ENCODE measurements at places on chromosomes 1 and 21.
A peak's percentile ranks its signal among the peaks of the same experiment; 100 is the strongest.

GRCh38 chr21:43295066-43295958 lies 126.5 kb downstream of the CRYAA start:
- DNase-seq: no peak

GRCh38 chr1:13595411-13595810 lies 11.8 kb downstream of the PDPN start:
- DNase-seq: no peak

DNA sequence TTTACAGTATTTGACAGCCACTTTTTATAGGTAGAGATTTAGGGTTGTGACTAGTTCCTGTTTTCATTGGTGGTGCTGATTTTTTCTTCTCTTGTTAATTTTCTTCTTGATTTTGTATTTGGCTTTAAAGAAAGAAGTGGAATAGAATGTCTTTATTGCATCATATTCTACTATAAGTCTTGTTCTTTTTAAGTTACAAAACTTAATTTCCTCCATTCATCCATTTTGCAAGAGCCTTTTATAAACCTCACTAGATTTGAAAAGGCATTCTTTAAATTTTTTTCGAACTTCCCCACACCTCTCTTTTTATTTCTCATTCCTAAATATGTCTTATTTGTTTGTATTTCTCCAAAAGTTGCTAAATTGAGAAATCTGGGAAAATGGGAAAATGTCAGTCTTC lies 1368.6 kb upstream of the ADGRL4 start:
- DNase-seq: no peak

- no peak for DNase-seq
Measured at GRCh38 chr1:13802782-13803545, 103.0 kb downstream of the PRDM2 start.

DNA sequence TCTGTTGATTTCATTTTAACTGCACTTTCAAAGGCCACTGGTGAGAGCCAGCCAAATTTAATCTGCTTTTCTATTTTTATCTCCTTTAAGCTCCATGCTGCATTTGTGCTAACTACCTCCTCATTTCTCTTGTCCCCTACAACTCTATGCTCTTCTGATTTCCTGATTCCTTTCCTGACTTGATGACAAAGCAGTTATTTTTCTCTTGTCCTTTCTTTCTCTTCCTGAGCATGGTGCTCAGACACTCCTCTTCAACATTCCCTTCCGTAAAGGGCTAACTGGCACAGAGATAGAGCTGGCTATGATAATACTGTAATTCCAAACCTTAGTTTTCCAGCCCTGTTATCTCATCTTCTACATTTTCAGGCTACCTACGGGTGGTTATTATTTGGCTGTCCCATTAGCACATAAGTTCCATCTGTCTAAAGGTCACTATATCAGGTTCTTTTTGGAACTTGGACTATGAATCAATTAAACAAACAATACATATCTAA lies 6.8 kb upstream of the BCAS2 start:
- no peak for DNase-seq

GRCh38 chr1:3905266-3905952 lies 5.3 kb upstream of the C1orf174 start:
- DNase-seq: no peak

DNA sequence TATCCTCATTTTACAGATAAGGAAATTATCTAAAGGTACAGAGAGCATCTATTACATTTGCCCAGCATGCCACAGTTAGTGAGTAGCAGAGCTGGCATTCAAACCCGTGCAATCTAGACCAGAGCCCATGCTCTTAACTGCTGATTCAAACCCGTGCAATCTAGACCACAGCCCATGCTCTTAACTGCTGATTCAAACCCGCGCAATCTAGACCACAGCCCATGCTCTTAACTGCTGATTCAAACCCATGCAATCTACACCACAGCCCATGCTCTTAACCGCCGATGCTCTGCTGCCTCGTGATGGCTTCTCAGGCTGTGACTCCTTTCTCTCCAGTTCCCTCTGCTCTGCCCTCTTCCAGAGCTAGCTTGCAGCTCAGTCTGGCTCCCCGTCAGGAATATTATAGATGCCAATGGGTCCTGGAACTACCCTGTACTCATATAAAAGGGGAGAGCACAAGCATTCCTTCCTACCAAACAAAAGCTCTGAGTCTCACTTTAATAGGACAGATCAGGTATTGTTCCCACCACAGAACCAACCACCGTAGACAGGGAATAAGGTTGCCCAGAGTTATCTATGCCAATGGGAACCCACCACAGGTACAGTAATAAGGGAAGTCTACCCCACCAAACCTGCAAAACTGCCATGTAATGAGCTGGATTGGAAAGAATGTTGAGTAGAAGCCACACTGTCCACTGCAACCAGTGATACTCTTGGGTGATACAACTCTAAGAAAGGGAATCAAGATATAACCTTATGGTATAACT lies 78.4 kb downstream of the SMYD3 start:
- no peak for DNase-seq

DNA sequence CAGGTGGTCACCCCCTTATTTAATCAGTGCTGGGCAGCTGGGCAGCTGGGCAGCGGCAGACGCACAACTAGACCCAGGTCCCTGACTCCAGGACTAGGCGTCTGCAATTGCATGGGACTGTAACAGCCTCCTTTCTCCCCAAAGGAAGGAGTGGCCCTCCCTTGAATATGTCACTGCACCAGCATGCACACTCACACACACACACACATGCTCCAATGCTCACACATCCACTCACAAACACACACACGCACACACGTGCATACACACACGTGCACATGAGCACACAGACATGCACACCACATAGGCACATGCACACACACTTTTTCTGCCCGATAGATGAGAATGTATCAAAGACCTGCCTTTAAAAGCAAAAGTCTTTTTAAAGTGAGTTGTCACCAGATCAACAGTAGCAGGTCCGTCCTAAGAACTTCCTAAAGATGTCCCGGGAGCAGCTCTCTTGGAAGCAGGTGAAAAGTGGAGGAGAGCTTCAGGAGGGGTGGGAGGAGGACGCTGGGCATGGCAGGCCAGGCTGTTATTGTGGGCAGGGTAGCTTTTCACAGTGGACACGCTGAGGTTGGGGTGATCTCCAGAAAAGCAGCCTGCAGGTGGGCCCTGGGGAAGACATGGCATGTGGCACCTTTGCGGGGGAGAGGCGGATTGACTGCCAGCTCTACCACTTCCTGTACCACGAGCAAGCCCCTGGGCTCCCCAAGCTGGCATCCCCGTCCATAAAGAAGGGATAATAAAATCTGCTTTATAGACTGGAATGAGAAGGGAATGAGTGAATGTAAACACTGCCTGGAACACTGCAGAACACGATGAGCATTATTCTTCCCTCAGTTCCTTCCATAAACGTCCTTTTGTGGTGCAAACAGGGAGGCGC lies 1.7 kb downstream of the PDE9A start:
- no peak for DNase-seq

DNA sequence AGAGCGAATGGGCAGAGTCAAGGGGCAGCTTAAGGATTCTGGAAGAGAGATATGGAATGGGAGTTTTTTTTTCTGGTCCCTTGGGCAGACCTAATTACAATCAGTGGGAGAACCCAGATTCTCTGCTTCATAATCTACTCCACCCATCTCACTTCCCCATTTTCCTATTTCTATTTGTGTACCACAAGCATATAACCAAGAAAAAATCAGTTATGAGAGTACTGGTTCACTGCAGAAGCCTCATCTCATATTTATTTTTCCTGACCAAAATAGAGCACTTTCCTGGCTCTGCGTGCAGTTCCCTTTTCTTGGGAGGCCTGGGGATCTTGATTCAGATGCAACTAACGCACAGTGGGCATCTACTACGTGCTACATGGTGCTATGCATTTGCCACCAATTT lies 82.2 kb upstream of the SLFNL1 start:
- no peak for DNase-seq

DNA sequence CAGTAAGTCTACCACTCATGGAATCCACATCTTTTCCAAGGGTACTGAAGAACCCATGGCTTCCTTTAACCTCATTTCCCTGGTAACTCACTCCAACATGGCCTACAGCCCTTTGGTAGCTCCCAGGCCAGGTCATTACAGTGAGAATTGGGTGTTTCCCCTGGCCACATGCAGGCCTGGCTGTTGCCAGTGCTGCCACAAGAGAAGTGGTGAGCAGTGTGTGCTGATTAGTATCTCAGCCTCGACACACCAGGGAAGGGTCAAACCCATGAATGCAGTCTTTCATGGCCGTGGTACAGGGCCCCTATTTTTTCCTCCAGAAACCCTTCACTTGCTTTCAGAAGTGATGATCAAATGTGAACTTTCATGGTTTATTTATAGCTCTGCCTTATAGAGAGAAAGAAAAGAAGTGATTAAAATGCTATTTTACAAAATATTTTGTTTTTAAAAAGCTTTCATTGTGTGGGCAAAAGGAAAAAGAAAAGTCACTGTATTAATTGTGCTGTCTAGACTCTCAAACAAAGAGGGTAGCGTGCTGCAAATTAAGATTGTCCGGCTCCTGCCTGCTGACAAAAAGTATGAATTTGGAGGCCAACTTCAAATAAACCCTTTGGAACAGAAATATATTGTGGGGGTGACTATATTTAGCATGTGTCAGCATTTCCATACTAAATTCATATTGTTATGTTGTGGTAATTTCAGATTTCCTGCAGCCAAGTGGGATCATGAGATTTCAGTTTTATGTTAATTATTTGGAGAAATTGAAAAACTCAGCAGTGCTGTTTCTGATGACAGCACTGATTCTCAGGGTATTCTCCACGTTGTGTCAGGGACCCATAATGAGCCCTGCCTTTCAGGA lies 62.0 kb upstream of the HOOK1 start:
- peak; percentile 62 for DNase-seq

- DNase-seq: peak; percentile 81
Measured at GRCh38 chr21:44766014-44766817, 35.4 kb downstream of the UBE2G2 start.

DNA sequence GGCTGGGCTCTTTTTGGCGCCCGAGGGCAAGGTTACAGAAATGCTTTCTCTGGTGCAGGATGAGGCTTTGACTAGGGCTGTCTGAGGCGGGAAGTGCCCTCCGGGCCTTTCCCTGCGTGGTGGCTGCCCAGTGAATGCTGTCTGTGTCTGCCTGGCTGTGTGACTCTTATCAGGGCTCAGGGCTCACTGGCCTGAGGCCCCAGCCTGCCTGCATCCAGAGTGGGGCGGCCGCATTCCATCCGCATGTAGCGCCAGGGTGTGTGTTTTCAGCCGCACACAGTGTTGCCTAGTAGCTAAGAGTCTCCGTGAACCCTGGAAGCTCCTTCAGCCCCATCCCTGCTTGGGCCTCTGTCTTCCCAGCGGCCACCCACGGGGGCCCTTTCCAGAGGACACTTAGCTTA lies 59.1 kb downstream of the FAAP20 start:
- DNase-seq: peak; percentile 92

DNA sequence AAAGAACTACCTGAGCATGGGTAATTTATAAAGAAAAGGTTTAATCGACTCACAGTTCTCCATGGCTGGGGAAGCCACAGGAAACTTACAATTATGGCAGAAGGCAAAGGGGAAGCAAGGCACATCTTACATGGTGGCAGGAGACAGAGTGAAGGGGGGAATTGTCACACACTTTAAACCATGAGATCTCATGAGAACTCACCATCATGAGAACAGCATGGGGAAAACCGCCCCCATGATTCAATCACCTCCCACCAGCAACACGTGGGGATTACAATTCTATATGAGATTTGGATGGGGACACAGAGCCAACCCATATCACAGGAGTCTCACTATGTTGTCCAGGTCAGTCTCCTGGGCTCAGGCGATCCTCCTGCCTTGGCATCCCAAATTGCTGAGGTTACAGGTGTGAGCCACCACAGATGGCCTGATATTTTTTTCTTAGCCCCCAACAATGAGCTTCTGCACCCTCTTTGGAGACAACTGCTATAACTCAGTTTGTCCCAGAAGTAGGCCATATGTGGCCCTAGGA lies 22.5 kb upstream of the MORC3 start:
- no peak for DNase-seq

- no peak for DNase-seq
Measured at GRCh38 chr1:41518471-41518870, 34.0 kb upstream of the EDN2 start.

DNA sequence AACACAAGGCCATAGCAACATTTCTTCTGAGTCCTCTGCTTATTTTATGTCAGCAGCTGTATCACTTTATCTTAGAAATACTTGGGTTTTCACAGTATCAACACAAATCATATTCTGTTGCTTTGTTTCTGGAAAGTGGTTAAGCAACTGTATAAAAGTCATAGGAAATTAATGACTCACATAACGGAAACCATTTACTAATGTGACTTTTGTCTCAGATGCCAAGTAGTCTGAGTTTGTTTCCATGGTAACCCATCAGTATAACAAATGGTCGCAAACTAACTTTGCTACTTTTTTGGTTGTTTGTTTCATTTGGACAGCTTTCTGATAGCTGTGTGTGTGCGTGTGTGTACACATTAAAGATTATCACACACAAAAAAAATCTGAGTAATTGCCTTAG lies 31.1 kb downstream of the EEIG2 start:
- no peak for DNase-seq

DNA sequence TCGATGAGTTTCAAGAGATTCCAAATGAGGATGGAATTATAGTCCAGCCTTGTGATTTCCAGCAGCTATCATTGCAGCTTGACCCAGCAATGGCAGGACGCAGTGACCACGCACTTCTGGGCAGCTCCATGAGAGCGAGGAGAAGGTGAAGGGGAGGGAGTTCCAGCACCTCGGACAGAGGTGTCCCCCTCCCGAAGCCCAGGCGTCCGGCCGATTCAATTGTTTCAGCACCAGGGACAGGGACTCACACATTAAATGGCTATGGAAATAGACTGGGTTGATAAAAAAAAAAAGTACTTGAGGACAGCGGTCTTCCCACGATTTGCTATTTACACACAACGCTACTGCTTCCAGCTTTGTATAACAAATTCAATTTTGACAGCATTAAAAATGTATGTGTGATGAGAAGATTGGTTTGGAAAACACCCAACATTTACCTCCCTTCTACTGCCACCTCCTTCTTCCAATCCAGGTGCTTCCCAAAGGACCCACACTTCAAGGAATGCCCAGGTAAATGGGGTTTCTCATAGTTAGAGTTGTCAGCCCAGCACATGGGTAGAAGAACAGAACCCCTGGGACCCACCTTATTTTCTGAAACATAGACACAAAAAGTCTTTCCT lies 71.8 kb downstream of the DISP3 start:
- DNase-seq: no peak

GRCh38 chr1:23013657-23014056 lies 2.0 kb downstream of the TEX46 start:
- DNase-seq: no peak

GRCh38 chr1:53326598-53327181 lies 1.2 kb downstream of the LRP8 start:
- DNase-seq: no peak

- DNase-seq: no peak
Measured at GRCh38 chr1:70509996-70510876, 99.2 kb downstream of the CTH start.

GRCh38 chr21:14757533-14758327 lies 211.6 kb upstream of the SAMSN1 start:
- no peak for DNase-seq

Data from osteocyte (in vitro differentiated cells).